Activated naive CD8-positive, alpha-beta T cell treated with anti-CD3 and anti-CD28 coated beads, Interleukin-2, amount 50 U/mL, for 16 hours (primary cell): ENCODE measurements at places on chromosomes 13 and 19.
A peak's percentile ranks its signal among the peaks of the same experiment; 100 is the strongest.

- no peak for DNase-seq
These were observed 196.8 kb downstream of the POSTN start for GRCh38 chr13:37401721-37402120.

- DNase-seq, result peak; percentile 70
These were observed 18.5 kb downstream of the SLC27A1 start for GRCh38 chr19:17488593-17489391.

DNA sequence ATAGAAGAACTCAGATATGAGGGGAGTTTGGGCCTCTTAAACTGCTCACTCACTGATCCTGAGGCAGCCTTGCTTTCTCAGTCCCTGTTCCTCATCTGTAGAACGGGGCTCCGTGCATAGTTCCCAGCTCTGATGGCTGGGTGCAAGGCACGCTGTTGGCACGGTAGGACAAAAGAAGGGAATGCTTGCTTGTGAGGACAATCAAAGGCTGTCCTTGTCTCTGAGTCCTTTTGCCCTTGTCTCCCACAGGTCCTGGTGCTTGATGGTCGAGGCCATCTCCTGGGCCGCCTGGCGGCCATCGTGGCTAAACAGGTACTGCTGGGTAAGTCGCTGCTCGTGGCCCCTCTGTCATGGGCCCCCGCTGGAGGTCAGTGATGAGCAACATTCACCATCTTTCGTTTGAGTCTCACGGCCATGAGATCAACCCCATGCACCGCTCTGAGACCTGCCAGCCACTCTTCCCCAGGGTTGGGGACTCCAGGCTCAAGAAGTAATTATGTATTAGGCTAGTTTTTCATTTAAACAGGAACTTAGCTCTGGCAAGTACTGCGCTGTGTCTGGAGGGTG lies 2.3 kb downstream of the RPL13A start:
- no peak for DNase-seq

- no peak for DNase-seq
These were observed 650.5 kb upstream of the SLC10A2 start for GRCh38 chr13:103716718-103717117.

GRCh38 chr13:23608701-23609413 lies 38.6 kb downstream of the TNFRSF19 start:
- DNase-seq, result no peak

- DNase-seq, result no peak
These were observed 610.4 kb downstream of the TBC1D4 start for GRCh38 chr13:74871369-74872070.

- DNase-seq, result no peak
These were observed 4.8 kb downstream of the PIAS4 start for GRCh38 chr19:4012092-4012974.

- DNase-seq, result no peak
These were observed 5.4 kb downstream of the WDR18 start for GRCh38 chr19:989381-990081.

- no peak for DNase-seq
These were observed 1289.2 kb upstream of the PCDH20 start for GRCh38 chr13:62704875-62705274.

GRCh38 chr19:15159251-15159650 lies 41.5 kb downstream of the NOTCH3 start:
- no peak for DNase-seq

DNA sequence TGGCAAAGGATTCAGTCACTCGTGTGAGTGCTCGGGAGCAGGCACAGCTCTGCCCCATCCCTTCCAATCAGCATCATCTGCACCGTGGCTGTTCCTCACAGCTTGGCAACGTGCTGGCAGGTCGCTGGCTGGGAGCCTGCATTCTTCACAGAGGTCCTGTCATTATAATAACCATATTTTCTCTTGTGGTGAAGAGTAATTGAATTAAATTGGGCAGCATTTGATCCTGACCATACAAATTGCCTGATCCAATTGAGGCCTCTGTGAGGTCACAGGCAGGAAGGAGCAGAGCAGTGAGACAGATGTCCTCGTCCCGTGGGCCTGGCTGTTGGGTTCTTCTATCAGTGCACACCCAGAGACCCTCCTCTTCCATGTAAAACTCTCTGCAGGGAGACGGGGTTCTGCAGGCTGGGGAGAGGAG lies 407.8 kb downstream of the COG6 start:
- no peak for DNase-seq

DNA sequence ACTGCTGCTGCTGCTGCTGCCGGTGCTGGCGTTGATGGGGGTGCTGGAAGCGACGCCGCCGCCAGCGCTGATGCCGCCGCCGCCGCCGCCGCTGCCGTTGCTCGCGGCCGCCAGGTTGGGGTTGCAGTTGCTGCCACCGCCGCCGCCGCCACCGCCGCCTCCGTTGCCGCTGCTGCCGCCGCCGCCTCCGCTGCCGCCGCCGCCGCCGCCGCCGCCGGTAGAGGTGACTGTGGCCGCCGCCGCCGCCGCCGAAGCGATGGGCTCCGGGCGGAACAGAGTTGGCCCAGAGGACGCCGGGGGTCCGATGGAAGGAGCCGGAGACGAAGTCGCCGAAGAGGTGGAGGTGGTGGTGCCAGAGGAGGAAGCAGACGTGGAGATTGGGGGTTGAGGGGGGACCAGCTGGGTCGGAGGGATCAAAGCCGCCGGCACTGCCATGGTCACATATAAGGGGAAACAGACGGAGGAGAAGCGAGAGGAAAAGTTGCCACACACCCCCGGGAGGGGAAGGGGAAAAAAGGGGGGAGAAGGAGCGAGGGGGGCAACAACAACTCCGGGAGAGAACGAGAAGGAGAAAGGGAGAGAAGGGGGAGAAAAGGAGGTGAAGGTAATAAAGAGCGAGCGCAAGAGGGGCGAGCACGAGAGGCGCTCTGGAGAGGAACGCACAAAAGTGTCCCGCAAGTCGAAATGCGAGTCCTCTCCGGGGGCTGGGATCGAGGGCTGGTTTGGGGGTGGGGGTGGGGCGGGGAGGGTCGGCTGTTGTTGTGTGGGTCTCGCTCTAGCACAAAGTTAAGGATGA lies 471 bp downstream of the DACH1 start:
- no peak for DNase-seq

GRCh38 chr13:97116754-97117153 lies 105.4 kb upstream of the MBNL2 start:
- no peak for DNase-seq

GRCh38 chr19:687569-688166 lies 7.6 kb downstream of the PRSS57 start:
- DNase-seq, result no peak

GRCh38 chr19:45674946-45675345 lies 6.9 kb downstream of the GIPR start:
- DNase-seq, result no peak

- DNase-seq, result no peak
These were observed 48.5 kb downstream of the WDFY2 start for GRCh38 chr13:51632591-51633362.
